BJ (cell line): ENCODE measurements at places on chromosomes 6 and 20. TPM values are rescaled to one million over a fixed set of nuclear protein-coding genes. Genes with fewer than 3 reads are reported as not detected.

DNA sequence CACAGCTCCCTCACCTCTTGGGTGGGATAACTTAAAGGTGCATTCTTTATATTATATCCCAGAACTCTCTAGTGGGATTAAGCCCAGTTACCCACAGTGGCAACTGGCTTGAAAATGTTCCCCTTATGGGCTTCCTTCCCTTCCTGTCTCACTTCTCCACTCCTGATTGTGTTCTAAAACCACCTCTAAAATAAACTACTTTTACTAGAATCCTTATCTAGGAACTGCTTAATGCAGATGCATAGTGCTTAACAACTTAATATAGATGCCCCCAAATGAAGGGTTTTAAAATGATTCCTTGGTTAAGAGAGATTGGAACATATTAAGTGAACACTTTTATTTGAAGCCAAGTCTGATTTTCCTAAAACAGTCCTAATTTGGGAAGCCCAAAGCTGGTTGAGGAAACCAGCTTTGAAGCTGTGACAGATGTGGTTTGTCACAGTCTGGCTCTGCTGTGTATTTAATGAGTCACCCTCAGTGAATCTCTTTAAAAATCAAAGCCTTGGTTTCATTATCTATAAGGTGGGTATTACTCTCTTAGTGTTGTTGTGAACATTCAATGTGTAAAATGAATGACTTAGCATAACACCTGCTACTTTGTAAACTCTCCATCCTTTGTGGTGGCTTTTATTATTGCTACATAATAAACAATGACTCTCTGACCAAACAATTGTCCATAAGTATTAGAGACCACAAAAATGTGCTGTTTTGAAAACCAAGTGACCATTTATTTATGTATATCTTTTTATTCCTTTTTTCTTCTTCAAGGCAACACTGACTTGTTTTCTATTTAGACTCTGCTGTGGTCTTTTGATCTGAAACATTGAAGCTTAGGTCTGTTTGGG lies 24.4 kb downstream of the PLCB1 start:
- no peak for DNase-seq

Gene EEF1A2
- 8.3 and 9.4 TPM in 2 replicates for polyA plus RNA-seq

DNA sequence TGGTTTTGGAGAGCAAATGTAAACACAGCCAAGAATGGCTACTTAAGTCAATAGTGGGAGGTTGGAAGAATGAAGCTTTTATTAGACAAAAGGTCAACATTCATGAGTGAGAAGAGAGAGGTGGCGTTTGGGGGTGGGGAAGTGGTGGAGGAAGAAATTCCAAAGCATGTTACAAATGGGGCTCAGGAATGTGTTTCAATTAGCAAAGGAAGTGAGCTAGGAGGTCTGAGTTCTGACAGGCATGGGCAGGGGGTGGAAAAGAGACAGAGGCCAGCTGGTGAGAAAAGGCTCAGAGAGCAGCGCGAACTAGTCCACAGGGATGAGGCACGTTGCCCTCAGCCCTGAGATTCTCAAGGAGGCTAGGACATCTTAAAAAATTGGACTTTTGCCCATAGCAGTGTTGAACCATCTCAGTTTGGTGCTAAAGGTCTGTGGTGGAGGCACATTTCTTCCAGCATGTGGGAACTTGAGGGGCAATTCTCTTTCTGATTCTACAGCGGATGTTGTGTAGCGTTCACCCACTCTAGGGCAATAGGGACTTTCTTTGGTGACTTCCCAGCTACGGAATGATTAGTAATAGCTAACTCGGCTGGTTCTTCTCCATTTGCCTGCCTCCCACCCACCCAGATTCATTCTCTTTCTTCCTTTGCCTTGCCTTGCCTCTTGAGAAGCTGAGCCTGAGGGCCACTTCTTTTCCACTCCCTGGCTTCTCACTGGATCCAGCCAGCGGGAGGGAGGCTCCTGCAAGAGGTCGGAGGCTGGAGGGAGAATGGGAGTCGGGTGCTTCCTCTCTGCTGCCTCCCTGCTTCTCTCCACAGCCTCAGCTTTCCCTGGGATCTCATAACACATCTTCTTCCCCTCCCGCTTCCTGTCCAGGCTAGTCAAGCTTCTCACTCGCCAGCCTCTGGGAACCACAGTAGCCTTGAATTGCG lies 45.1 kb upstream of the NEDD9 start:
- peak; percentile 74 for DNase-seq

GRCh38 chr6:7917729-7918128 lies 7.1 kb upstream of the TXNDC5 start:
- DNase-seq: no peak

Gene BCAS4
- 22.6 and 31.6 TPM in 2 replicates for polyA plus RNA-seq

DNA sequence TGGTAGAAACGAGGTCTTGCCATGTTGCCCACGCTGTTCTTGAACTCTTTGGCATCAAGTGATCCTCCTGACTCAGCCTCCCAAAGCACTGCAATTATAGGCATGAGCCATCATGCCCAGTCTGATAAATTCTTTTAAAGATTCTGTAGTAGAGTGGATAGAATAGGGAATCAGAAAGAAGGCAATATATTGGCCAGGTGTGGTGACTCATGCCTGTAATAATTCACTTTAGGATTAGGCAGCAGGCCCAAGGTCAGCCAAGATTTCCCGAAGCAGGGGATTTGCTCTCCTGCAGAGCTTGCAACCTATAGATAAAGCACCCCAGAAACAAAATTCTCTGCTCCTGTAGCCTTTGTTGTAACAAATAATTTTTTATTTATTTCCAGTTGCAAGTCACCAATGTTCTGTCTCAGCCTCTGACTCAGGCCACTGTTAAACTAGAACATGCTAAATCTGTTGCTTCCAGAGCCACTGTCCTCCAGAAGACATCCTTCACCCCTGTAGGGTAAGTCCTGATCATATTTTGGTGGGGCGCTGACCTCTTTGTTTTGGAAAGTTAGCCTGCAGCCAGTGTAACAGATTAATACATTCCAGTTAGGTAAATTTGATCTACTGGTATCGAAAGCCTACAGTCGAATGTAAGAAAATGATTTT lies 30.4 kb upstream of the MROH8 start:
- no peak for DNase-seq

GRCh38 chr6:70667256-70667710 lies 400 bp upstream of the SMAP1 start:
- DNase-seq: no peak

Gene BTN1A1
- polyA plus RNA-seq: not detected in 2 replicates

Gene GABRR2
- polyA plus RNA-seq: 0.21 and 0.31 TPM in 2 replicates

DNA sequence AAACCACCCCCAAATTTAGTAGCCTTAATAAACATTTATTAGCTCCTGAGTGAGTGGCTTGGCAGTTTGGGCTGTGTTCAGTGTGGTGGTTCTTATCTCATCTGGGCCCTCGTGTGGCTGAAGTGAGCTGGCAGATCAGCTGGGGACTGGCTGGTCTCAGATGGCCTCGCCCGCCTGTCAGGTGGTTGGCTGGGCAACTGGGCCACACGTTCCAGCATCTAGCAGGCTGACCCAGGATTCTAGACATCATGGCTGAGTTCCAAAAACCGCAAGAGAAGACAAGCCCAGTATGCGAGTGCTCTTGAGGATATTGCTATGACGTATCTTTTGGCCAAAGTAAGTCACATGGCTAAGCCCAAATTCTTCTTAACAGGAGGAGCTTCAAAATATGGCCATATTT lies 28.9 kb downstream of the EIF2S2 start:
- DNase-seq: no peak

Gene SLC35D3
- polyA plus RNA-seq: not detected in 2 replicates

DNA sequence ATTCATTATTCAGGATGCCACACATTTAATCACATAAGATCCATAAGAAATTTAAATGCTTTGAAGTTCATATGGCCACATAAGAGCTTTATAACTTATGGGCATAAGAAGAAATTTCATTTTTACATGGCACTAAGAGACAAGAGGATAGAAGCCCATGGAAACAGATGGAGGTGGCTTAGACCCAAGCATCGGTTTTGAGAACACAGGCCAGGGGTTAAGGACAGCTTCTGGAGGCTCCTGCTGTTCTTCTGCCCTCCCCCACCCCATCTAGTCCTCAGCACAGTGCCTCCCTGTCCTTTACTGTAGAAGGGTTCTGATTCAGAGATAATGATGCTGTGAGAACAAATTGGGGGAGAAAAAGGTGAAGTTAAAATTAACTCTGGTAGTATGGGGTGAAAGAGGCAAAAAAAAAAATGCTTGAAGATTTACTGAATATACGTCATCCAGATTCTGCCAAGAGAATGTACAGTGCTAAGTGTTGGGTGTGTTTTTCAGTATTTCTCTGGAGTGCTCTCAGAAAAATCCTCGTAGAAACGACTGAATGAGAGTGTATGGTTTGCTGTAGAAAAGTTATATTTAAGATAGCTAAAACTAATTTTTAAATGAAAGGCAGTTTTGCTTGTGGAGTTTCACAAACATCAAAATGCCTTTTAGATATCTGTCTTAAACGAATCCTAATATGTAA lies 539.7 kb downstream of the QKI start:
- DNase-seq: no peak

Gene MATN4
- 0.05 and 0.06 TPM in 2 replicates for polyA plus RNA-seq

Gene POM121L2
- not detected in 2 replicates for polyA plus RNA-seq

- no peak for DNase-seq
These were observed 21.9 kb upstream of the PNRC1 start for GRCh38 chr6:89058627-89059026.

- DNase-seq: no peak
These were observed 1.2 kb downstream of the AKAP12 start for GRCh38 chr6:151240791-151241642.

DNA sequence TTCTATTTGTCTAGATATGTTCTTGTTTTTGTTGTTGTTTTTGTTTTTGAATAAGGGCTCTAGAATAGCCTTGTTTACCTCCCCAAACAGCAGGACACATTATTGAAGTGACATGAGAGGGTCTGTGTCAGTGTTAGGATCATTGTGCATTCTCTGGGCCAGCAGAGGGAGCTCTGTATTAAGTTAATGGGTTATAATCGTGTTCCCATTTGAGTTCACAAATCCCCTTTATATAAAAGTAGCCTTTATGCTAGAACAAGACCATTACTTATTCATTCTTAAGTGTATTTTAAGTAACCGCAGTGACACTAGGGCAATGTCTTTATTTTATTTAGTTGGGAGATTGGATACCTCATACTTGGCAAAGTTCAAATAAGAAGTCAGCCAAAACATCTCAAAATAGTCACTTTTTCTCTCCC lies 44.8 kb downstream of the STK4 start:
- no peak for DNase-seq

GRCh38 chr20:47677635-47678453 lies 107.4 kb downstream of the SULF2 start:
- no peak for DNase-seq

GRCh38 chr6:44645276-44645675 lies 257.8 kb downstream of the CDC5L start:
- DNase-seq: no peak

DNA sequence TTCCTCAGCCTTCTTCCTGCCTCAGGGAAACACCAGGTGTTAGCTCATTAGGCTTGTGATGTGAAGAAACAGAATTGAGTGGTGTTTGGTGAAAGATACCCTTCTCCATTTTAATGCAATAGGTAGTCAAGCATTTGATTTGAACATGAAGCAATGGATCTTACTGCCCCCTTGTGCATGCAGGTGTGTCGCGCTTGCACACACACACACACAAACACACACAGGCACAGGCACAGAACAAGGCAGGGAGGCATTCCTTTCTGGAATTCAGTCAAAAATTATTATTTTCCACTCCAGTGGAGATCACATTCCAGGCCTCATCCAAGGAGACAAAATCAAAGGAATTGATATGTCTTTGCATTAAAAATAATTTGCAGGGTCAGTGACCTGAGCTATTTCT lies 667.0 kb upstream of the MARCKS start:
- DNase-seq: no peak

DNA sequence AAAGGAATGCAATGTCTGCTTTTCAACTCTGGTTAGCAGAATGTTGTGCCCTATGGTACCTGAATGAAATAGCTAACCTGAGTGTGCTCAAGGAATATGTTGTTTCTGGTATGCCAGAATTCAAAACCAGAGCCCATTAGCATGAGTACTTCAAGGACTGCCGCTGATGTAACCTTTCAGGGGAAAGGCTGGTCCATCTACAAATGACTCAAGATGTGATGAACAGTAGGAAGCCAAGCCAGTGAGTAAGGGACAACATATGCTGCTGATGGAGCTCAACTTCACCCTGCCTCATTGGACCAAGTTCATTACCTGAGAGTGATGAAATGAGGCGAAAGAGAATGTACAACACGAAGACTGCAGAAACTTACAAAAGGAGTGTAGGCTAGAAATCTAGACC lies 95.7 kb upstream of the BMP2 start:
- DNase-seq: no peak

Gene PSORS1C1
- polyA plus RNA-seq: 4.9 and 6.7 TPM in 2 replicates

- no peak for DNase-seq
These were observed 63.3 kb downstream of the NPEPL1 start for GRCh38 chr20:58755766-58756449.

GRCh38 chr6:138523347-138524210 lies 24.3 kb upstream of the NHSL1 start:
- DNase-seq: no peak

DNA sequence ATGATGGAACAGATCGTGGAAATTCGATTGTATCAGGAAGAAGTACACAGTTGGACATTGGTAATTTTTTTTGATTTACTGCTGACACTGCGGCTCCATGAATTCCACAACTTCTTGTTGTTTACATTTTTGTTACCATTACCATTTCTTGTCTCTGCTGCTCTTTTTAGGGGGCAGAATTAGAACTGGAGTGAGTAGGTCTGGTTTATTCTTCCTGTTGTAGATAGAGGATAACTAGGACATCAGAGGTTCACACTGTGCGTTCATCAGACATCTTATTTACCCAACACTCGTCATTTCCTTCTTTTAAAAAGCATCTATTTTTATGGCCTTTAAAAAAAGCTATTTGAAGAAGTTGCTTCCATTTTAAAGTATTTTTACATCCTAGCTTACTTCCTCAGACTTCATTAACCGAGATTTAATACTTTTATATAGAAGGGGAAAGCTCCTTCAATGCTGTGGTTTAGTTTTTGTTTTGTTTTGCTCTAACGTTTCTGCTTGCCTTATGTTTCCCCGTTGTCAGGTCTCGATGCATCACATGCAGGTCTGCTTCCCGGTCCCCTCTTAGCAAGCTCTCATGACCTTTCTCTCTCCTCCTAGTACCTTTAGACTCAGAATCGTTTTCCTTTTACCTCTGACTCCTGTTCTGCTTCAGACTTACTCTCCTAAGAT lies 139.1 kb downstream of the ARID1B start:
- DNase-seq: no peak

Gene ULBP3
- polyA plus RNA-seq: 5.6 and 6.0 TPM in 2 replicates

Gene GJA10
- polyA plus RNA-seq: not detected in 2 replicates

- DNase-seq: no peak
These were observed 31.4 kb downstream of the HIVEP2 start for GRCh38 chr6:142913511-142914047.
